ENCODE measurements at places on chromosomes 3 and 15.

- no peak for DNase-seq
Observed at GRCh38 chr15:52196891-52197290, 5.7 kb upstream of the GNB5 start.

DNA sequence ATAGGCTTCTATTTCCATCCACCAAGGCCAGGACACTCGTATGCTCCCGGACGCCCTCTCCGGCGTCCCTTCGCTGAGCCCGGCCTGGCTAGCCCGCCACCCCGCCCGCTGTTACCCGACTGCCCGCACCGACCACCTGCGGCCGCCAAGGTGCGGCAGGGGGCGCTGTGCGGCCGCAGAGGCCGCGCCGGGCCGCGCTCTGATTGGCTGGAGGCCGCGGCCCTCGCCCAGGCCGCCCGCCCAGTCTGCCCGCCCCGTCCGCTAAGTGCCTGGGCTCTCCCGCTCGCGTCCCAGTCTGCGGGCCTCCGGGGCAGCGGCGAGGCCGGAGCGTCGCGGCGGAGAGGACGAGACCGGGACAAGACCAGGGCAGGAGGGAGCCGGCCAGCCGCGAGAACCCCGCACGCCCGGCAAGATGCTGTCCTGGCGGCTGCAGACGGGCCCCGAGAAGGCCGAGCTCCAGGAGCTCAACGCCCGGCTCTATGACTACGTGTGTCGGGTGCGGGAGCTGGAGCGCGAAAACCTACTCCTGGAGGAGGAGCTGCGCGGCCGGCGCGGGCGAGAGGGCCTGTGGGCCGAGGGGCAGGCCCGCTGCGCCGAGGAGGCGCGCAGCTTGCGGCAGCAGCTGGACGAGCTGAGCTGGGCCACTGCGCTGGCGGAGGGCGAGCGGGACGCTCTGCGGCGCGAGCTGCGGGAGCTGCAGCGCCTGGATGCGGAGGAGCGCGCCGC, at the start of gene SYNM:
SYNM (plus strand) TSS at position 293 of the 726 bp plus-strand sequence; CDS start at position 413, 120 bp downstream.
- peak; percentile 21 for DNase-seq

DNA sequence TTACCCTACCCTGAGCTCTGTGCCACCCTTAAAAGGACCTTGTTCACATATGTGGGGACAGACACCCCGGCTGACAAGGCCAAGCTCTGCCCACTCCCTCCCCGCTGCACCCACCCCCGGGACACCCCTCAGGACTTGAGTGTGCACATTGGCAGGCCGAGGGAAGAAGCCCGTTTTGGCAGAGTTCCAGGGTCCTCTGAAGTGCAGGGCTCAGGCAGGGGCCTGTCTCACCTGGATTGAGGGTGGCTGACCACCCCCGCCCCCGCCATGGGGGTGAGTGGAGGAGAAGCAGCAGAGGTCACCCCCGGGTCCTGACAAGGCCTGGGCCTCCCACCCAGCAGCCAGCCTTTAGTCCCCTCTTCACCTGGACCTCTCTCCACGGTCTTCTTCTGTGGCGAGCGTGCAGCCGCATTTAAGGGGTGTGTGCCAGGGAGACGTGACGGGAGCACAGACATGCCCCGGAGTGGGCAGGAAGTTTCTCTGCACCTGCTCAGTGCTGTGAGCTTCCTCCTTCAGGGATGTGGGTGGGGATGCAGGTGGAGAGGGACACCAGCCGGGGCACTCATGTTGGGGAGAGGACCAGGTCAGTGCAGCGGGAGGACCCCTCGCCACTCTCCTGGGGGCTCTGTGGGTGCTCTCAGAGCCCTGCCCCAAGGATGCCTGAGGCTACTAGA, 50.7 kb downstream of the LINGO1 start:
- no peak for DNase-seq

GRCh38 chr3:51538115-51538458, 432 bp upstream of the RAD54L2 start:
- no peak for DNase-seq

Measured in CD4-positive, alpha-beta T cell treated with Interferon gamma for 1 hour (primary cell).